ENCODE measurements at places on chromosomes 12 and 14.

- no peak for DNase-seq
Observed at GRCh38 chr12:69529021-69529420, 56.2 kb upstream of the CCT2 start.

DNA sequence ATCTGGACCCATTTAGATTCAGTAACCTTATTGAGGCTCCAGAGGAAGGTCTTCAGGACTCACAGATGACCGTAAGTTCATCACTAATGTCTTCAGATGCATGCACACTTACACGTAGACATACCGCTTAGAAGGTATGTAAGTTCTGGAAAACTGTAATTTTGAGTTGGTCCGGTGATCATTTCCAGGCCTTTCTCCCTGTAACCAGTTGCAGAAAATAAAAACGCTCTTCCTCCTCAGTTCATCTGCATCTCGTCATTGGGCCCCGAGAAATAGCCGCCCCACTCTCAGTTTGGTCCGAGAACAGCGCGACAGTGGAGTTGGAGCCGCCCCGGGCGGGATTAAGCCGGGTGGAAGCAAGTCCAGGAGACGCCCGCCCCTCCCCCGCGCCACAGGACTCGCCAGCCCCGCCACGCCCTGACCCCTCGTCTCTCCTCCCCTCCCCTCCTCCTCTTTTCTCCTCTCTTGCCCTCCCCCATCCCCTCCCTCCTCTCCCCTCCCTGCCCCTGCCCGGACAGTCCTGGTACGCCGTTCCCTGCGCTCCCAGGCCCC is 83.7 kb downstream of the TNFAIP2 start:
- DNase-seq = no peak

DNA sequence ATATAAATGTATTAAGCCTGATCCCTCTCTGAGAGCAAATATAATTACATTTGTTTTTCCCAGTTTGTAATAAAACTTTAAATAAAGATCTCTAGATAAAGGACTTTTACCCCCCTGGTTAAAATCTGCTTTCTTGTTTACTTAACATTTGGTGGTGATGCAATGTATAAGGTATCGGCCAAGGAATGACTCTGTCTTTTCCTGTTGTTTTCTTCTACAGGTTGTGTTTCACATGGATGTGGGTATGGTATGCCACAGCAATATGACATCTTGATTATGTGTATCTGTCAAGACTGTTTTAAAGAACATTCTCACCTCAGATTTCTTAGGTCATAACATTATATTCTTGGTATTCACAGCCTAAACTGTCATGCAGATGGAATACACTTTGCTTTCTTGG is 210.6 kb upstream of the NOVA1 start:
- no peak for DNase-seq

GRCh38 chr12:24591715-24592440 is 357.0 kb downstream of the BCAT1 start:
- no peak for DNase-seq

DNA sequence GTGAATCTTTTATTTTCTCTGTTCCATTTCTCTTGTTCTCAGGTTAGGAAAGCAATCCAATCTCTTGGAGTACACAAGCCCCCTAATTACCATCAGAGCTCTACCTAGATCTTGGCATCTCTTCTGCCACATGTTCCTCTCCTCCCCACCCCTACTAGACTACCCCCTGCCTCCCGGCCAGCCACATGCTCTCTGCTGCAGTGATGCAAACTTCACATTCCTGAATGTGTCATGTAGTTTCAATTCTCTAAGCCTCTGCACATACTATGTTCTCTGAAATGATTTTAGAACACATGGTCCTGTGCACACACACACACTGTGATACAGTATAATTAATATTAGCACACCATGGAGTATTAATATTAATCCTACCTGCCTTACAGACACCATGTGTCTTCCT is 104.6 kb downstream of the EFCAB11 start:
- DNase-seq = no peak

All from central memory CD4-positive, alpha-beta T cell (primary cell).